ENCODE measurements at places on chromosomes 1 and 21. TPM values are rescaled to one million over a fixed set of nuclear protein-coding genes. Genes with fewer than 3 reads are reported as not detected.

Gene ARHGEF16
- total RNA-seq, result 0.38 TPM

Gene LEMD1
- total RNA-seq, result not detected

Gene DRAXIN
- total RNA-seq, result 0.56 TPM

Gene CCDC181
- 1.7 TPM for total RNA-seq

Gene FCRL1
- not detected for total RNA-seq

Gene SHE
- 0.19 TPM for total RNA-seq

Gene VCAM1
- total RNA-seq, result 5.4 TPM

Gene TDRD5
- total RNA-seq, result not detected

Gene CLCA1
- not detected for total RNA-seq

Gene TMEM269
- total RNA-seq, result not detected

Gene SPRR2G
- not detected for total RNA-seq

Gene CD101
- under 0.01 TPM for total RNA-seq

Gene EPHA2
- total RNA-seq, result 33.5 TPM

Gene DCST1
- not detected for total RNA-seq

Gene CLIC6
- not detected for total RNA-seq

Gene TAL1
- 0.19 TPM for total RNA-seq

Gene FAAP20
- 19.6 TPM for total RNA-seq

Gene CD5L
- total RNA-seq, result not detected

Gene XPR1
- 23.7 TPM for total RNA-seq

Gene SH2D5
- 4.0 TPM for total RNA-seq

Gene CYP4Z1
- not detected for total RNA-seq

Gene IL22RA1
- not detected for total RNA-seq

Gene ETV3
- 19.2 TPM for total RNA-seq

Gene BLZF1
- total RNA-seq, result 49.9 TPM

Gene NRAS
- total RNA-seq, result 80.5 TPM

Gene CAMSAP2
- 21.7 TPM for total RNA-seq

Gene F5
- under 0.01 TPM for total RNA-seq

Gene FAM43B
- total RNA-seq, result not detected

Gene MYBPH
- total RNA-seq, result not detected

Gene BSND
- not detected for total RNA-seq

Gene TCHH
- under 0.01 TPM for total RNA-seq

Gene KMO
- total RNA-seq, result 0.56 TPM

Gene GNAT2
- under 0.01 TPM for total RNA-seq

Gene CLCC1
- 55.0 TPM for total RNA-seq

Gene VANGL2
- 0.28 TPM for total RNA-seq

Gene FNDC10
- total RNA-seq, result 1.7 TPM

Gene NOS1AP
- total RNA-seq, result under 0.01 TPM

Gene OR2T29
- not detected for total RNA-seq

Gene OPRD1
- total RNA-seq, result not detected

Gene MRAP
- total RNA-seq, result not detected
